ENCODE measurements at places on chromosomes 13 and 19. TPM values are rescaled to one million over a fixed set of nuclear protein-coding genes. Genes with fewer than 3 reads are reported as not detected.
A peak's percentile ranks its signal among the peaks of the same experiment; 100 is the strongest.

DNA sequence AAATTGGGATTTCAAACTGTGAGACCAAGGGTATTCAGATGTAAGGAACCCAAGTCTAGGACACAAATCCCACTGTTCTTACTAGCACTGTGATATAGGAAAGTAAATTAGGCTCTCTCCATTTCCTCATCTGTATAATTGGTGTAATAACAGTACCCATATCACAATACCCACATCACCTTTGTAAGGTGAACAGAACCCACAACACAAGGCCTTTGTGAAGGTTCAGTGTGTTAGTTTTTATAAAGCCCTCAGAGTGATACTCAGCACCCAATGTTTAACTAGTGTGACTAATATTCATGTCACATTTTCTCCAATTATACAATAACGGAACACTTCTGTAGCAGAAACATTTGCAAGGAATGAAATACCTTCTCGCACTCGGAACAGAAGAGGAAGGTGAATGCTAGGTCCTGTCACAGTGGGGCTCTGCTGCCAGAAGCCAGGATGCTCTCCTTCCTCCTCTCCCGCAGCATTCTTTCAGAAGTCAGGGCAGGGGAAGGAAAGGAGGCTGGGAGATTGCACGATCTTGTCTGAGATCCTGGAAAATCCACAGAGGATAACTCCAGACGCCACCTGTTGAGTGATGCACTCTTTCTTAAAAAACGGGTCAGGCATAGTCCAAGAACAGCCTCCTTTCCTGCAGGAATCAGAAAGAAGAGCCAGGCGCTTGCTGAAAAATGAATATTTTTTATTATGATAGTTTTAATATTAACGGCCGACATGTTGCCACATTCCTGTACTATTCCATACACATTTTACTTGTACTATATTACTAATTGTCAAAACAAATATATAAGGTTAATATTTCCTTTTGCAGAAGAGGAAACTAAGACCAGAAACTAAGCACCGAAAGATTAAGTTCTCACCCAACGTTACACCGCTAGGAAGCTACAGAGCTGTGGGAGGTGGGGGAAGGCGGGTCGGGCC lies 762 bp downstream of the ZNF45 start:
- DNase-seq, result no peak

Gene SLC27A5
- total RNA-seq, result 20.6 TPM

Gene NCCRP1
- 0.23 TPM for total RNA-seq

Gene CYP4F22
- not detected for total RNA-seq

- no peak for DNase-seq
Observed at GRCh38 chr13:104872153-104872552, 1663.3 kb downstream of the EFNB2 start.

Gene TLE2
- total RNA-seq, result 38.7 TPM

- DNase-seq, result no peak
Observed at GRCh38 chr19:10651851-10652250, 2.3 kb upstream of the ILF3 start.

- DNase-seq, result no peak
Observed at GRCh38 chr19:42269478-42270345, 660 bp downstream of the CIC start.

DNA sequence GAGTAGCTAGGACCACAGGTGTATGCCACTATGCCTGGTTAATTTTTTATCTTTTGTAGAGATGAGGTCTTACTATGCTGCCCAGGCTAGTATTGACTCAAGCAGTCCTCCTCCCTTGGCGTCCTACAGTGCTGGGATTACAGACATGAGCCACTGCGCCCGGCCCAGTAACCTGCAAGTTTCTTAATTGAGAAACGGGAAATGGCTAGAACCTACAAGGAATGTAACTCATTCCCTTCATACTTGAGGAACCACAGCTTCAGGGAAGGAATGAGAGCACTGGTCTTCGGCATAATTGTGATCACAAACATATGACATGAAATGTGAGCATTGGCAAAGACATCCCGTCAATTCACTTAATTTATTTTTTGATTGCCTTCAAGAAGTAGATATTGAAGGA lies 157.0 kb downstream of the KLF5 start:
- DNase-seq, result no peak

DNA sequence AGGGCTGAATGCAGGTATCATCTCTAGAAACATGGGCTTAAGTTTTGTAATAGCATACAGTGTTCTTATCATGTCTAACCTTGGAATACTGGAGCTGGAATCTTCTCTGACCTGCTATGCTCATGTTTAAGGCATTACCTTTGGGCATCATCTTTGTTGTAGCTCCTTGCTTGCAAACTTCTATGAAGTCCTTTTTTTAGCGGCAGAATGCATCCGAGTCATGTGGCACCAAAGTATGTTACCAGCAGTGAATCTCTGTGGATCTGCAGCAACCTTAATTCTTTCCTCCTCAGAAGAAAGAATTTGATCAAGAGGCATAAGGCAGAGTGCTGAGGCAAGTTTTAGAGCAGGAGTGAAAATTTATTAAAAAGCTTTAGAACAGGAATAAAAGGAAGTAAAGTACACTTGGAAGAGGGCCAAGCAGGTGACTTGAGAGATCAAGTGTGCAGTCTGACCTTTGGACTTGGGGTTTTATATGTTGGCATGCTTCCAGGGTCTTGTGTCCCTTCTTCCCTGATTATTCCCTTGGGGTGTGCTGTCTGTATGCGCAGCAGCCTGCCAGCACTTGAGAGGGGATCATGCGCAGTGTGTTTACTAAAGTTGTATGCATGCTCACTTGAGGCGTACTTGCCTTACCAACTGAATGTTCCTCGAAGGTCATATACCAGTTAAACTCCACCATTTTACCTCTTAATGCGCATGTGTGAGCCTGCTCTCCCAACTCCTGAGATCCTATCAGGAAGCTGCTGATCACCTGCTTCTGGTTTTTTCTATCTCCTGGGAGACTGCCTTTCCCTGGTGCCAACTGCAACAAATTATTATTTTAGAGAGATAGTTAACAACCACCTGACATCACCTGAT lies 115.5 kb downstream of the LACC1 start:
- no peak for DNase-seq

- DNase-seq, result no peak
Observed at GRCh38 chr19:47762615-47763308, 15.7 kb upstream of the SELENOW start.

Gene SLC25A41
- total RNA-seq, result 2.8 TPM

- no peak for DNase-seq
Observed at GRCh38 chr19:22935151-22935550, 67.8 kb downstream of the ZNF728 start.

DNA sequence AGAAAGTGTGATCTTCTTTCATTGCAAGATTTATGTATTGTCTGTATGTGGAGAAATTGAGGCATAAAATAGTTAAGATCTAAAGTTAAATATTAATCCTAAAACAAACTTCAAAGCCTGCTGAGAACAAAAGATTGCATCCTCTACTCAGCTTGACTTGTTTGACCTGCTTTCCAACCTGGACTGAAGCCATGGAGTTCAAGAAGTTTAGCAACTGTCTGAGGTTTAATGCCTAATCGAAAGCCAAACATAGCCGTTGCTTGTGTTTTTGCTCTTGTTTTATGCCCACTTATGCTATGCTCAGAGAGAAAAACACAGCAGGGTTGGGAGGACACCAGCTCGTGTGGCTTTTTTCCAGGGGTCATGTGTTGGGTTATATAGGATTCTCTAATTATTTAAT lies 135.6 kb downstream of the NUFIP1 start:
- DNase-seq, result no peak

DNA sequence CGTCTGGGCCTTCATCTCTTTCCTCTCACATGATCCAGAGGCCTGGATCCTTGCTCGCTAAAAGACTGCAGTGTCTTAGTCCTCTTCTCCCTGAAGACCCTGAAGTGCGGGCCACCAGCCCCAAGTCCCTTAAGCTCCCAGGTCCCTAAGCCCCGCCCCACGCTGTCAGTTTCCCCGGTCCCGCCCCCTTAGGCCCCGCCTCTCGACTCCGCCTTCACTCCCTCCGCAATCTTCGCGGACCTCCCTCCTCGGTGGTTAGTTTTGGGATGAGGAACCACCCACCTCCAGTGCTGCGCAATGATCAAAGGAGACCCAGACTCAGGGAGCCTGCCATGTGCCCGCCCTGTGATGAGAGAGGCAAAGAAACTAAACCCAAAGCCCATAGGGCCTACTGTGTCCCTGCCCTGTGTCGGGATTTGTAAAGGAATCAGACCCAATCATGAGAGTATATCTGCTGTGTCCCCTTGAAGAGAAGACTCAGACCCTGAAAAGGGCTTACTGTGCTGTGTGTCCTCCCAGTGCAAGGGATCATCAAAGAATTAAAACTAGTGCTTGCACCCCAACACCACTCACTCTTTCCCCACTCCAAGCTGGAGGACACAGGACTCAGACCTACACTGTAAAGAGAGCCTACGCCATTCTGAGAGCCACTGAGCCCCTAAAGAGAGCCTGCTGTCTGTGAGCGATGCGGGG lies 3.0 kb upstream of the COX6B1 start:
- peak; percentile 74 for DNase-seq

- no peak for DNase-seq
Observed at GRCh38 chr13:53001444-53002225, 27.0 kb upstream of the OLFM4 start.

DNA sequence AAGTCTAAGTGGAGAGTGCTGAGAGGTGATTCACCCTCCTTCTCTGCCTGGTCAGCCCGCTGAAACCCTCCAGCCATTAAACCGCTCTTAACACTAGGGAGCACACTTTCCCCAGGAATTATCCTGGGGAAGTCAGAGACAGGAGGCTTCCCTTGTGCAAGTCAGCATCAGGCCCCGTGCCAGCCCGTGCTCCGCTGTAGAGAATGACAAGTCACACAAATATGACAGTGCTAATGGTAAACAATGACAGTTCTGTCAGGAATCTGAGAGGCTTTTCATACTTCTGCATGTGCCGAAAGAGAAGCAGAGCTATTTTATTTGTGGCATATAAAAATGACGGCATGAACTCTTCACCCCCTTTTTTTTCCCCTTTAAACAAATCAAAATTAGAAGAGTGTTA lies 816.9 kb upstream of the SLC10A2 start:
- DNase-seq, result peak; percentile 88

Gene CLEC17A
- 0.48 TPM for total RNA-seq
